ENCODE measurements at places on chromosomes 2 and 18.

GRCh38 chr2:58620896-58621295 lies 379.8 kb upstream of the FANCL start:
- DNase-seq = no peak

DNA sequence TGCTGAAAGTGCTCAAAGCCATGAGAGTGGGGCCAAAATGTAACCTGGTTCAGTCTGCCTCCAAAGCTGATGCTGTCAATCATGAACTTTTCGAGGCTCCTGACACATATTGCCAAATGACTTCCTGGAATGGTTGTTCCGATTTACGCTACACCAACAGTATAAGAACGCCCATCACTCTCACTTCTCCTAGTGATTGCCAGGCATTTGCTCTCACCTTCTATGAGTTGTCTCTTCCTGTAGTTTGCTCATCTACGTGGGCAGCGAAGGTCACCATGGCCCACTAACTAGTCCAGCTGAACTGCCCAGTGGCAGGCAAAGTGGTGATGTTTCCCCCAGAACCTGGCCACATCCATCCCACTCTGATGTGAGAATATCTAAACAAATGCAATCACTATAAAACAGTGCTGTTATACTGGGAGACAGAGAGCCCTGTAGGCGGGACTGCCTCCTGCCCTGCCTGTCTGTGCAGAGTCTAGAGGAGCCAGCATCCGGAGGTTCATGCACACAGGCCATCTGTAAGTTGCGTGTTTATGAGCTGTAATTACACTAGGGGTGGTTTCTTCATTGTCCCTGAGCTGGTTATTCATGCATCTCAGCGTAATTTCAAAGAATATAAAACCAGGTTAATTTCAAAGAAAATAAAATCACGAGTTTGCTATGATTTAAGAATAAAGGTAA lies 8.8 kb upstream of the CABLES1 start:
- no peak for DNase-seq

DNA sequence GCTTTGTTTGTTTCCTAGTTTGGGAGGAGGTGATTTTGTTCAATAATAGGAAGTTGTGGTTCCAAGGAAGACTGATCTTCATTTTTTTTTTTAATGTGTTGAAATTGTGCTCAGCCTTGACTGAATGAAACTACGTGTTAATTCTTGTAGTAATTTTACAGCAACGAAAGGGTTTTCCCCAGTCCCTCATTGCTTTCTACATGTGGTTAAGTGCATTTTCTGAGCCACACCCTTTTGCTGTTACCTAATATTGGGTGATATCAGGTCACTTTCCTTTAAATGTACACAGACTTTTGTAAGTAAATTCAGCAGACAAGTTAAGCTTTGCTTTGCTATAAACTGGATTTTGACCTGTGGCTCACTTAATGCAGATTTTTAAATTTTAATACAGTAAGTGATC lies 73.6 kb downstream of the OTX1 start:
- DNase-seq = no peak

DNA sequence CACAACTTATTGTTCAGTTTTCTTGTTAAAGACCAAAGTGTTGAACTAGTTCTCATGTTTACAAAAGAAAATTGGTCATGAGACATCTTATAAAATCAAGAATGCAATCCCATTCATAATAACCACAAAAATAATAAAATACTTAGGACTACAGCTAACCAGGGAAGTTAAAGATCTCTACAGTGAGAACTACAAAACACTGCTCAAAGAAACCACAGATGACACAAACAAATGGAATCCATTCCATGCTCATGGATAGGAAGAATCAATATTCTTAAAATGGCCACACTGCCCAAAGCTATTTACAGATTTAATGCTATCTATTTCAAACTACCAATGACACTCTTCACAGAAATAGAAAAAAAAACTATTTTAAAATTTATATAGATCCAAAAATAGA lies 1354.8 kb upstream of the CDH2 start:
- DNase-seq = no peak

DNA sequence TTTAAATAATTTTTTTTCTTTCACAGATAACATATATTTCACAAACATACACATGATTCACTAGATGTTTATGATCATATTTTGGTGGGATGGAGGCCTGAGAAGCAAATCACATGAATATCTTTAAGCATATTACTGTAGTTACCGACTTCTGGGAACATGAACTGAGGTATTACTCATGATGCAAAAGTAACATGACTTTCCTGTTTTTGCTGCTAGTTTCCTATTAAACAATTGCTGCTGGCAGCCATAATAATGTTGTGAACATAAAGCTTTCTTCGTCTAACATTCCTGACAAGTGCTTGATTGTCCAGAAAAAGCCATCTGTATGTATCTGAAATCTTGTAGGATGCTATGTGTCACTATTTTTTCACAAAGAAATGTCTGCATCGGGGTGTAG lies 145.4 kb downstream of the MTX2 start:
- DNase-seq = no peak

DNA sequence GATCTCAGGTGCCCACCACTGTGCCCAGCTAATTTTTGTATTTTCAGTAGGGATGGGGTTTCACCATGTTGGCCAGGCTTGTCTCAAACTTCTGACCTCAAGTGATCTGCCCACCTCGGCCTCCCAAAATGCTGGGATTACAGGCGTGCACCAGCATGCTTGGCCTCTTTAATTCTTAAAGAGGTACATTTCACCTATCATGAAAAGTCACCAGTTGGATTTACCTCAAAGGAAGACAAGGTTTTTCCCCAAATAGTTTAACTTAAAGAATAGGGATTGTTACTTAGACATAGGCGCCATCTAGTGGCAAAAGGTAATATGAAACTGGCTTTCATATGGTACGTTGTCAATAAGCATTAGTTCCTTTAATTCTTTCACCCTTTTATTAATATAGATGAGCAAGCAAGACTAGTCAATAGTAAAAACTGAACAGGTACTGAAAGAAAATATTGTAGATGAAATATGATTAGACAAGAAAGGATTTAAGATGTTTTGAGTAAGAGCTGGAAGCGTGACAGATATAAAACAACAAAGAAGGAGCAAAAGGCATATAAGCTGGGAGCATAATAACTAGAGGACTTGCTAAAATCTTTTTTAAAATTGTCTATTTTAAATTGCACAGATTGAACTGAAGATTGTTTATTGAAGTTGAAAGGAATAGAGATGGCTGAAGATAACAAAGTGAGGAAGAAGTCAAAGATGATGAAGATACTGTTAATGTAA lies 35.0 kb upstream of the PSMD14 start:
- peak; percentile 31 for DNase-seq

All from neural crest cell (in vitro differentiated cells).